ENCODE measurements at places on chromosomes 3 and 15. TPM values are rescaled to one million over a fixed set of nuclear protein-coding genes. Genes with fewer than 3 reads are reported as not detected.

GRCh38 chr3:134517791-134518190 lies 31.9 kb downstream of the CEP63 start:
- H3K36me3 ChIP-seq, result peaks cover 3% of the 10 kb centered on the region
- no peak overlapping the region for H3K4me3 ChIP-seq
- H3K27me3 ChIP-seq, result no peaks in the 10 kb centered on the region
- H3K27ac ChIP-seq, result no peak overlapping the region
- H3K4me1 ChIP-seq, result no peaks in the 10 kb centered on the region
- no peak for DNase-seq

The FYCO1 gene
- 0.95 TPM for polyA plus RNA-seq

- no peaks in the 10 kb centered on the region for H3K4me1 ChIP-seq
- no peak overlapping the region for H3K4me3 ChIP-seq
- DNase-seq, result no peak
- no peak overlapping the region for H3K27ac ChIP-seq
- no peaks in the 10 kb centered on the region for H3K36me3 ChIP-seq
These were observed 15.7 kb downstream of the GABRB3 start for GRCh38 chr15:26757141-26757540.

DNA sequence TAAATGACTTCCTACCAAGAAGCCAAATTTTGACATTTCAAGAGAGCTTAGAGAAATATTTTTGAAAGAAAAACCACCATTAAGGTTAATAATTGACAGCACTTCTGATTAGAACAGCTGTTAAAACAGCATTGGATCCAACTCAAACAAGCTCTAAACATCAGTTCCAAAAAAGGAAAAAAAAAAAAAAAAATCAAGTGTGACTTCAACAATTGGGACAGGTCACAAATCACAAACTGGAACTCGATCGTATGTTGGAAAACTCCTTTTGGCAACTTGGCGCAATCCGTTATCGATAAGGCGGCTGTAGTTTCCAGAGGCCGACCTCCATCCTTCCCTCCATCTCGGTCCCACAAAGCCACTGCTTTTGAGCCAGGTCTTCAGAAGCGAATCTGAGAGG lies 17.8 kb downstream of the TLE3 start:
- no peak overlapping the region for H3K27ac ChIP-seq
- H3K36me3 ChIP-seq, result peaks cover 3% of the 10 kb centered on the region
- H3K27me3 ChIP-seq, result no peaks in the 10 kb centered on the region
- peaks cover 12% of the 10 kb centered on the region for H3K4me1 ChIP-seq
- H3K4me3 ChIP-seq, result no peak overlapping the region
- no peak for DNase-seq

The TMPRSS7 gene
- not detected for polyA plus RNA-seq

GRCh38 chr3:76698136-76698706 lies 341.7 kb upstream of the ROBO2 start:
- H3K36me3 ChIP-seq, result no peaks in the 10 kb centered on the region
- no peaks in the 10 kb centered on the region for H3K27me3 ChIP-seq
- DNase-seq, result no peak
- H3K4me3 ChIP-seq, result no peak overlapping the region

The BOC gene
- polyA plus RNA-seq, result not detected
